ENCODE measurements at places on chromosomes 7 and 10.
A peak's percentile ranks its signal among the peaks of the same experiment; 100 is the strongest.

- peak; percentile 48 for DNase-seq
Measured at GRCh38 chr10:27446091-27446918, 57.8 kb upstream of the RAB18 start.

GRCh38 chr10:70418229-70418628 is 14.3 kb downstream of the EIF4EBP2 start:
- DNase-seq, result peak; percentile 50

GRCh38 chr10:128437786-128438345 is 311.6 kb upstream of the MKI67 start:
- no peak for DNase-seq

DNA sequence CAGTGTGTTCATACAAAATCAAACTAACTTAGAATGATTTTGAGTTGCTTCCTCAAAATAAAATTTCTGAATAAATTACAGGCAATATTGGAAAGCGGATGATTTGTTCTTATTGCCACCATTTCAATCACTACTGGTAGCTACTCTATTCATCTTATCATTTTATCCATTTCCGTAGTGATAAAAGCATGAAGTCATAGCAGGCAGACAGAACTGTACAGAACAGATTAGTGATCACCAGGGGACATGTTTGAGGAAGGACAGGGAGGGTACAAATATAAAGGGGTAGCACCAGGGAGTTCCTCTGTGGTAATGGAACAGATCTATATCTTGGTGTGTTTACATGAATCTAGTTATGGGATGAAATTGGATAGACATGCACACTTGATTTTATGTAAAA is 138.5 kb downstream of the WNT2 start:
- no peak for DNase-seq

- DNase-seq, result no peak
Measured at GRCh38 chr10:124802313-124802675, 675 bp downstream of the ABRAXAS2 start.

DNA sequence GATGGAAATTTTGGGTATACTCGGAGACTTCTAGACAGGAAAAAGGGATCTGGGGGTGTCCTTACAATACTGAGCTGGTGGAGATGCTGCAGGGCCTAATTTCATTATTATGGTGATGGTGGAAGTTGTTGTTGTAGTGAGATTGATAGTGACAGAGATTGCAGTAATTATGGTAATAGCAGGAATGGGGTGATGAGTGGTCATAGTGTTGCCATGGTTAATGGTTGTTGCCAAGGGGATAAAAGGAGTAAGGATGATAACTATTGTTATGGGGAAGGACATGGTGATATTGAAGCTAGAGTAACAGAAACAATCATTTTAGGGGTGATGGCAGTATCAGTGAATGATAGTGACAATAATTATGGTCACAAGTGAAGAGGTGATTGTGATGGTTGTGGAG is 27.1 kb upstream of the LBX1 start:
- no peak for DNase-seq

DNA sequence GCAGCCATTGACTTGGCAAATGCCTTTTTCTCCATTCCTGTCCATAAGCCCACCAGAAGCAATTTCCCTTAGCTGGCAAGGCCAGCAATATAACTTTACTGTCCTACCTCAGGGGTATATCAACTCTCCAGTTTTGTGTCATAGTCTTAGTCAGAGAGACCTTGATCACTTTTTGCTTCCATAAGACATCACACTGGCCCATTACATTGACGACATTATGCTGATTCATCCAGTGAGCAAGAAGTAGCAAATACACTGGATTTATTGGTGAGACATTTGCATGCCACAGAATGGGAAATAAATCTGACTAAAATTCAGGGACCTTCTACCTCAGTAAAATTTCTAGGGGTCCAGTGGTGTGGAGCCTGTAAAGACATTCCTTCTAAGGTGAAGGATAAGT is 649.7 kb upstream of the ANKRD30A start:
- no peak for DNase-seq

GRCh38 chr7:28203508-28204240 is 23.1 kb upstream of the JAZF1 start:
- no peak for DNase-seq

DNA sequence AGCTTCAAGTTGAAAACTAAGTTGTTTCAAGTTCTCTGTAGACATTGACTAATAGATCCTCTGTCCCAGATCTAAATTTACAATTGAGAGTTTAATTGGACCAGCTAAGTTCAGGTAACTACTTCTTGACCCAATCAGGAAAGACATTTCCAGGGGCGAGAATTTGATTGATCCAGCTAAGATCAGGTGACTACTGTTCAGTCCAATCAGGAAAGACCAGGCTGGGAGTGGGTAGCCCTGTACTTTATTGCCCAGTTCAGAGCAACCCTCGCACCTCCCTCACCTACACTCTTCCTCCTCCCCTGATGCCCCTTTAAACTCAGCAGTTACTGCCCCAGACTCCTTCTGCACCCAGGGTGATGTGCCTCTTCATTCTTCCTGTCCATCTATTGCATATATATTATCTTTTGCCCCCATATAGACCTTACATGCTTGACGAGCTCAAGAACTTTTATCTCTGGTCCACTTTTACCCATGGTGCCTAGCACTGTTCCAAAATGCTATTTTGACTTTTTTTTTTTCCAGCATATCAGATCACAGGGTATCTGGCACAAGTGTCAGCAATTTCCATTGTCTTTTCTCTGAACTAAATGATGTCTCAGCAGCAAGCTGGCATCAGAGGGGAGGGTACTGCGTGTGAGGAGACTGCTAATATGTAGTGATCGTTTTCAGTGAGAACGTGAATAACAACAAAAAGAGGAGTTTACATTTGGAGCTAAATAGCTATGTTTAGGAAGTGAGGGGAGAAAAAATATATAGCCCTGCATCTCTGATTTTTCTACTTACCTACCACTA is 169.4 kb downstream of the KIAA1217 start:
- no peak for DNase-seq

- no peak for DNase-seq
Measured at GRCh38 chr7:105279688-105280007, 109.1 kb downstream of the SRPK2 start.

- DNase-seq, result no peak
Measured at GRCh38 chr7:155257482-155258225, 40.0 kb upstream of the INSIG1 start.

DNA sequence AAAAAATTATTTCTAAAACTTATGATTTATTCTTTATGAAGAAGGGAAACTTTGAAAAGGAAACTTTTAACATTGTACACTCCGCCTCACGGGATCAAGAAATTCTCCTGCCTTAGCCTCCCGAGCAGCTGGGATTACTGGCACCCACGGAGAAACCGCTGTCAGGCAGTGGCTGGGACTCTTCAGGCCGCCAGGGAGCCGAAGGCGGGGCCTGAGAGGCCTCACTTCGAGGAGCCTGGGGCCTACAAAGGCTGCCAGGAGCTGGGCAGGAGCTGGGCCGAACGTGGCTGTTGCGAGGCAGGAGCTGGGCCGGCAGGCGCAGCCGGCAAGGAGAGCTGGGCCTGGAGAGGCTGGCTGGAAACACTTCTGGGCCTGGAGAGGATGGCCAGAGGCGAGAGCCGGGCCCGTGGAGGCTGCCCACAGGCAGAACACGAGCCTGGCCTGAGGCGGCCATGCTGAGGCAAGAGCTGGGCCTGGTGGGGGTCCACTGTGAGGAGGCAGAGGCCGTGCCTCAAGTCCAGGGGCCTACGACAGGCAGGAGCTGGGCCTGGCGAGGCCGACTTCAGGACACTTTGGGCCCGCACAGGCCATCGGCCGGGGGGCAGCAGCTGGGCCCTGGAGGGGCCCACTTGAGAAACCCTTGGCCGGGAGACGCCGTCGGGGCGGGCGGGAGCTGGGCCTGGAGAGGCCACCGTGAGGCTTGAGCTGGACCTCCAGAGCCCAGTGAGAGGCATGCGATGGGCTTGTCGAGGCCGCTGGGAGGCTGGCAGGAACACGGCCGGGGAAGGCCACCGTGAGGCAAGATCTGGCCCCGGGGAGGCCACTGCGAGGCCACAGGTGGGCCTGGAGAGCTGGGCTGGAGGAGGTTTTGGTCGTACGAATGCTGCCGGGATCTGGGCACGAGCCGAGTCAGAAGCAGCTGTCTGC is 23.7 kb downstream of the MDH2 start:
- DNase-seq, result no peak

DNA sequence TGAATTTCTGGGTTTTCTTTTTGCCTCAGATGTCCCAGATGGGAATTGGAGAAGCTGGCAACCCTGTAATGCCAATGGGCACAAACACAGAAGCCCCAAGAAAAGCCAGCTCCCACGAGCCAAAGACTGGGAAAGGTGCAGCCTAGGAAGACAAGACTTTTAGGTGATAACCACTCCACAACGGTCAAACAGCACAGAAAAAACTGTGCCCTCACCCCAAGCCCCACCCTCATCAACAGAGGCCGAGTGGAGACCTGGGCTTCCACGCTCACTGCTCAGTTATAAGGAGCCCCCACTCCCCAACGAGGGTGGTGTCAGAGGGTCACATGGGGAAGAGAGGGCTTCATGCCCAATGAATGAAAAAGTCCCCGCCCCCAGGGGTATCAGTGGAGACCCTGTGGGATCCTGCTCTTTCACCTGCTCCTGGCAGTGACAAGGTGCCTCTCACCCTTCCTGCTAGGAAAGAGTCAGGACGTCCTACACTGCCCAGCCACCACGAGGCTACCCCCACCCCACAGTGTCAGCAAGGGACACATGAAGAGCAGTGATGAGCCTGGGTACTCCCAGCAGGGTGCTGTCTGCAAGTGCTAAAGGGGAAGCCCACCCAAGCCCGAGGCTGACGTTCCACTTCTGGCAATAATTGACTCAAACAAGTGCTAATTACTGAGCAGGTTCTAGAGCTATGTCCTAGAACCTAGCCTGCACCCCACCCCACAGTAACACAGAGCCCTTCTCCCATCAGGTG is 8.3 kb downstream of the TMEM273 start:
- DNase-seq, result no peak

DNA sequence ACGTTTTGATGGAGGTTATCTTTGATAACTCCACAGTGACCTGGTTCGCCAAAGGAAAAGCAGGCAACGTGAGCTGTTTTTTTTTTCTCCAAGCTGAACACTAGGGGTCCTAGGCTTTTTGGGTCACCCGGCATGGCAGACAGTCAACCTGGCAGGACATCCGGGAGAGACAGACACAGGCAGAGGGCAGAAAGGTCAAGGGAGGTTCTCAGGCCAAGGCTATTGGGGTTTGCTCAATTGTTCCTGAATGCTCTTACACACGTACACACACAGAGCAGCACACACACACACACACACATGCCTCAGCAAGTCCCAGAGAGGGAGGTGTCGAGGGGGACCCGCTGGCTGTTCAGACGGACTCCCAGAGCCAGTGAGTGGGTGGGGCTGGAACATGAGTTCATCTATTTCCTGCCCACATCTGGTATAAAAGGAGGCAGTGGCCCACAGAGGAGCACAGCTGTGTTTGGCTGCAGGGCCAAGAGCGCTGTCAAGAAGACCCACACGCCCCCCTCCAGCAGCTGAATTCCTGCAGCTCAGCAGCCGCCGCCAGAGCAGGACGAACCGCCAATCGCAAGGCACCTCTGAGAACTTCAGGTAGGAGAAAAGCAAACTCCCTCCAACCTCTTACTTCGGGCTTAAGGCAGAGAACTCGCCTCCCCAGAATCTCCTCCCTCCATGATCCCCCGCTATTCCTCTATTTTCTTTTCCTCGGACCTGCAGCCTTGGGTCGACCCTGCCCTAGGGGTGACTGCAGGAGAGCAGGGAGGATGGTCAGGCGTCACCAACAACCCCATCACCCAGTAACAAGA is at the start of gene SERPINE1:
TSS of gene SERPINE1 (plus strand) at position 454 of the 809 bp plus-strand sequence. CDS start 1,290 bp downstream, outside the sequence.
- peak; percentile 100 for DNase-seq

GRCh38 chr7:124196519-124196918 is 163.7 kb upstream of the TMEM229A start:
- DNase-seq, result no peak

DNA sequence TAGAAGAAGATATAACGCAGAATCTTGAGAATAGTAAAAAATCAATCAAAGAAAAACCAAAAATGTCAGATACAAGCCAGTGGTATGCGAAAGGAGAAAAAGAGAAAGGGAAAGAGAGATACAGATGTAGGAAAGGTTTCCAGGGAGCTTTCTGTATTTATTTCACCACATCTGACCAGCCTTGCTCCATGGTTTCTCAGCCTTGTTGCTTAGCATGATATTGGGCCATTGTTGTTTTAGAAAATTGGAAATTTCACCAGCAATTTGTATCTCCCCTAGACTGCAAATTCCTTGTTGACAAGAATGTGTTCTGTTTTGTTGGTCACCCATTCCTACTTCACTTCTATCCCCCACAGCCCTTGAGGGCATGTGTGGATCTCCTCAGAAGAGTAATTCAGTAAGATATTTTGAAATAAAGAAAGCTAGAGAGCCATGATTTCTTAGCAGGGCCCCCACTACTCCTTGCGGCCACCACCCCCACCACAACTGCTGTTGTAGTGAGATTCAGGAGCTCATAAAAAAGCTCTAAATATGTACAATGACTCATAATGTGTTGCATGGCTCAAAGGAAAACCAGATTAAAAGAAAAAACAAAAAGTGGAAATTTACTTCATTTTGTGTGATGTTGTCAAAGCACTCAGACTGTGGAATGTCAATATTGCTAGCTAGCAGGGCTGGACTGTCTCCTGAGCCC is 138.7 kb downstream of the CHRM2 start:
- no peak for DNase-seq
